ENCODE measurements at places on chromosomes 7 and 10.

- no peak for DNase-seq
Observed at GRCh38 chr10:78207216-78207615, 173.6 kb downstream of the RPS24 start.

GRCh38 chr7:39735903-39736302 lies 112.5 kb downstream of the RALA start:
- no peak for DNase-seq

- no peak for DNase-seq
Observed at GRCh38 chr10:6398399-6398798, 181.7 kb downstream of the PRKCQ start.

DNA sequence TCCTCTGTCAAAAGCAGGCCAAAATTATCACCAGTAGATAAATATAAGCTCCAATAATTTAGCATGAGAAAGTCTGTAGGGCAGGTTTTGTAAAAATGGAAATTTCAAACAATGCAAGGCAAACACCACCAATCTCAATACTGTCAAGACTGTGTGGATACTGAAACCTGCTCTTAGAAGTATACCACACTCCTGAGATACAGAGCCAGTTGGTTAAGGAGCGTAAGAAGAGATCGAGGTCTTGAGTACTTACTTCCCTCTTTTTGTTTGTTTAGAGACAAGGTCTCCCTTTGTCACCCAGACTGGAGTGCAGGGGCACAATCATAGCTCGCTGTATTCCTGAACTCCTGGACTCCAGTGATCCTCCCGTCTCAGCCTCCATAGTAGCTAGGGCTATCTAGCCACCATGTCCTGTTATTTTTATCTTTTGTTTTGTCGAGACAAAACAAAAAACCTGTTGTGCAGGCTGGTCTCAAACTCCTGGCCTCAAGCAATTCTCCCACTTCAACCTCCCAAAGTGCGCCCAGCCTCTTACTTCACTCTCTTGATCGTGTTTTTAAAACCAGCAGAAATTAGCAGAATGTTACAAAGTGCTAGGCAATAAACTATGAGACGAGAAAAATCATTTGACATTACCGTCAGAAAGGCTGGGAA lies 205.7 kb downstream of the PARD3 start:
- no peak for DNase-seq

GRCh38 chr10:26628395-26628794 lies 69.1 kb upstream of the PDSS1 start:
- DNase-seq, result no peak

DNA sequence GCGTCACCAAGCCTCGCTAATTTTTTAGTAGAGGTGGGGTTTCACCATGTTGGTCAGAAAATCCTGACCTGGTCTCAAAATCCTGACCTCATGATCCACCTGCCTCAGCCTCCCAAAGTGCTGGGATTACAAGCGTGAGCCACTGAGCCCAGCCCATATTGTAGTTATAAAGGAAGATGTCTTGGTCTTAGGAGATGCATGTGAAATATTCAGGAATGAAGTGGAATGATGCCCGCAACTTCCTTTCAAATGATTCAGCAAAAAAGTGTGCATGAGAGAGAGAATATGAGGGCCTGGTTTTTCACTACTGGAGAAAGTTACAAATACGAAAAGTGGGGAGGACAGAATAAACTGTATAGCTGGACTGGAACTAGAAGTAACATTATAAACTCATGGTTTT lies 15.9 kb downstream of the TMEM209 start:
- DNase-seq, result no peak

GRCh38 chr7:97512441-97513207 lies 219.3 kb upstream of the TAC1 start:
- no peak for DNase-seq

GRCh38 chr7:32167256-32167655 lies 97.0 kb upstream of the PDE1C start:
- no peak for DNase-seq

GRCh38 chr7:37578350-37578749 lies 105.2 kb upstream of the GPR141 start:
- DNase-seq, result no peak

- peak; percentile 25 for DNase-seq
Observed at GRCh38 chr10:119209035-119209735, 1.8 kb downstream of the GRK5 start.

DNA sequence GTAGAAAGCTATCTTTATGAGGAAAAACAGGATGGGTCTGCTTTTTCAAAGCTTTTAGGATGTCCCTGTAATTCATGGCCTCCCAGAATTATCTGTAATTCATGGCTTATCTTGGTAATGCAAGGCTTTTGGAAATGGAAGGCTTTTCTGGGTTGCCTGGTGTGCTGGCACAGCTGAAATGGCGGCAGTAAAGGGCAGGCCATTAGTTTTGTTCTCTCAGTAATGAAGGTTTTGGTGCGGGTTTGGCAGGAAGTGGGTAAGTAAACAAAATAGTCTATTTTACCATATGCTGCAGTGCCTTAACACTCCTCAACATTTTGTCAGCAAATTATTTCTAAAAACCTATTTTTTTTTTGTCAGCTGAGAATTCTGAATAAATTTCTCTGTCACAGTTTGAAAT lies 69.3 kb downstream of the LRGUK start:
- DNase-seq, result no peak

- DNase-seq, result no peak
Observed at GRCh38 chr7:18206331-18206730, 178.7 kb upstream of the PRPS1L1 start.

DNA sequence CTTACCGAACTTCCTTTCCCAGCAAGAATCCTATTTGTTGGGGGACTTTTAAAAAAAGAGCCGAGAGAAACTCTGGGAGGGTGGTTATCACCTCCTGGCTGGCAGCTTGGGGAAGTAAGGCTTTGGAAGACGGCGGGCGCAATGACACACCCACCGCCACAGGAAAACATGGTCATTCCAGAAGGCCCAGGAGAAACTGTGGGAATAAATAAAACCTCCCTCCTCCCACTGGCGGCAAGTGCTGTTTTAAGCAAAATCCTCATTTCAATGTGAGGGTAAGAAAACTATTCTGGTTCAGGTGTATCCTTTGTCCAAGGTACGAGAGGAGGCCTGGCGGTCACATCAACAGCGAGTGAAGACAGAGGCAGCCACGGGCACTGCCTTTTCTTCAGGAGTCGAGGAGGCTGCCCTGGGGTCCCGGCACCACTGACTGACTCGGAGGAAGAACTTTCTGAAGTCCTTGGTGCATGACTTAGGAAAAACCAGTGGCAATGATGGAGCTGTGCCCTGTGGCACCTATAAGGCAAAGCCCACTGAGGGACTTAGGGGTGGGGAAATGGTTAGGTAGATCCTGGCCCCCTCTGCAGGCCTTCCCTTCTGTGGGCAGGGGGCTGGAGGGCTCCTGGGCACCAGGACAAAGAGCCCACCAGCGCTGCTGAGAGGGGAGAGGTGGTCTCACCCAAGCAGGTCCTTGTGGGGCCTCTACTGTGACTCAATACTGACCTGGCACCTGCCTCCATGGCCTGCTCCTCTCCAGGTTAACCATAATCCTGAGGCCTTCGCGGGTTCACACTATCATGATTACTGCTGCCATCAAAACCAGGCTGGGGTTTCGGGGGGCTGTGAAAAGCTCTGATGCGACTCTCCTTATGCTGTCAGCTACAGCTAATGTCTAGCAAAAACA lies 21.4 kb downstream of the DNAJB12 start:
- DNase-seq, result no peak

All from HS-5 (cell line).